T-cell (primary cell): ENCODE measurements at places on chromosomes 5 and 9. TPM values are rescaled to one million over a fixed set of nuclear protein-coding genes. Genes with fewer than 3 reads are reported as not detected.

DNA sequence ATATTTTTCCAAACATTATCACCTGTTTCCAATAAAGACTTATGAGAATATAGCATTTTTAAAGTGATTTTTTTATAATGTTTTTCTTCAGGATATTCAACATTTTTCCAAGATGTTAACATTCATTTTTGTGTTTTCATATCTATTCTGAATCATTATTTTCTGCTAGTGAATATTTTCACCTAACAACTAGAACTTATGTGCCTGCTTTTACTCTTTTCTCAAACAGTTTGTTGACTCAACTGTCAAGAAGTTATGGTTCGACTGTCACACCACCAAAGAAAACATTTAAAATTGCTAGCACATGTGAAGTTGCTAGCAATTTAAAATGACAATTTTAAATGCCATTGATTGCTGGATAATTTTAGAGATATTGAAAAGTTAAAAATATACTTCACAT is 343.3 kb upstream of the CDH9 start:
- no peak for DNase-seq

DNA sequence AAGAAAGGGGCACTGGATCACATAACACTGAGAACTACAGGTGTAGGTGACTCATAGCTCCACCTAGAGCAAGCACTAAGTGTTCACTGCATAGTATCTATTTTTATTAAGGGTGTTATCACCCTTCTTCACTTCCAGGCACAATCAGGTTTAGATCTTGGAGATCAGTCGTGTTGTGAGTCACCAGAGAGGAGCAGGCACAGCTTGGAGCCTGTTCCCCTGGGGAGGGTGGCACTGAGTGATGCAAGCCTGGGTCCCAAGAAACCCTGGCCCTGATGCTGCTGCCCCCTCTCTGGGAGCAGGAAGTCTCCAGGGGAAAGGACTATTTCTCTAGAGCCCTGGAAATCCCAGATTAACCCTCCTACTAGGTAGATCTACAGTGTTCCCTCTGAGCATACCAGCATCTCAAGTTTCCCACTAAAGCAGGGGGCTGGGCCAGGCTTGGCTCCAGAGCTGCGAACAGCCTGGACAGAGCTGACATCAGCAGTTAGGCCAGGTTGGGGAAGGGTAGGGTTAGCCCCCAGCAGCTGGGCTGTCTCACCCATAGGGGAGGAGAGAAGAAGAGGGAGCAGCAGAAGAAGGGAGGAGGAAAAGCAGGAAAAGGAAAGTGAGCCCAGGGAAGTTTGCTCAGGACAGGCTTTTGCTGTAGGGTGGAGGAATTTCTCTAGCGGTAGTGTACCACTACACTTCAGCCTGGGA is 28.1 kb upstream of the SPINK4 start:
- no peak for DNase-seq

GRCh38 chr5:73339051-73339575 is 109.5 kb downstream of the FOXD1 start:
- DNase-seq: no peak

DNA sequence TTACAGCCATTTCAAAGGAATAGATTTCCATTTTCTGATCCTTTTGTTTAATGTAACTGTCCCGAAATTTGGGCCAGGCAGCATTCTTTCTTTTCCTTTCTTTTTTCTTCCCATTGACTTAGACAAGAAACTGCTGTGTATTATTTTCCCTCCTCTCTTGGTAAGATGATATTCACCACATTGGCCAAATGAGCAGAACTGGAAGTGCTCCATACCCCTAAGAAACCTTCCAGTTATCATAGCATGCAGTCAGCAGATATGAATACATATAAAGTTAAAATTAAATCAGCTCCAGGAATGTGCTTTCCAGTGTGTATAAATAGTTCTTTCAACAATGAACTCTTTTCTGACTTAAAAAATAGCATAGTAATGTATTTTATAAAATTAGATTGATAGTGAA is 168.5 kb upstream of the GAS1 start:
- no peak for DNase-seq

DNA sequence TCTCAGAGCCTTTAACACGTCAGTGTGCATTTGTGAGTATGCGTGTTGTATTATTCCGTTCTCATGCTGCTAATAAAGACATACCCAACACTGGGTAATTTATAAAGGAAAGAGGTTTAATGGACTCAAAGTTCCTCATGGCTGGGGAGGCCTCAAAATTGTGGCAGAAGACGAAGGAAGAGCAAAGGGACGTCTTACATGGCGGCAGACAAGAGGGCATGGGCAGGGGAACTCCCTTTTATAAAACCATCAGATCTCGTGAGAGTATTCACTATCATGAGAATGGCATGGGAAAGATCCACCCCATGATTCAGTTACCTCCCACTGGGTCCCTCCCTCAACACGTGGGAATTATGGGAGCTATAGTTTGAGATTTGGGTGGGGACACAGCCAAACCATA is 285.0 kb downstream of the PBX3 start:
- no peak for DNase-seq

DNA sequence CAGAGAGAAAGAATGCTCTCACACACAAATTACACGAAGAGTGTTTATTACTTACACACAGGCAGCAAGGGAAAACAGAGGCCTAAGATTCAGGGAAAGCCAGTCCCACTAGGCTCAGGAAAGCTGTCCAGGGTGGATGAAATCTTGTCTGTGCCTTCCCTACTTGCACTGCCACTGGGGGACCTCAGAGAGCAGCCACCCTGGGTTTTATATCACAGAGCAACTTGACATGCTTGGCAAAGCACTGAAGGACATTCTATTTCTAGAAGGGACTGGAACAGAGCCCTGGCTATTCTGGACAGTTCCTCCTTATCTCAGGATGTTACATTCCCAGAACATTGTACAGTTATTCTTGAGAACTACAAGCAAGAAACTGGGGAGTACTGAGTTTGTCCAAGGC is 7.5 kb upstream of the PRSS3 start:
- no peak for DNase-seq

DNA sequence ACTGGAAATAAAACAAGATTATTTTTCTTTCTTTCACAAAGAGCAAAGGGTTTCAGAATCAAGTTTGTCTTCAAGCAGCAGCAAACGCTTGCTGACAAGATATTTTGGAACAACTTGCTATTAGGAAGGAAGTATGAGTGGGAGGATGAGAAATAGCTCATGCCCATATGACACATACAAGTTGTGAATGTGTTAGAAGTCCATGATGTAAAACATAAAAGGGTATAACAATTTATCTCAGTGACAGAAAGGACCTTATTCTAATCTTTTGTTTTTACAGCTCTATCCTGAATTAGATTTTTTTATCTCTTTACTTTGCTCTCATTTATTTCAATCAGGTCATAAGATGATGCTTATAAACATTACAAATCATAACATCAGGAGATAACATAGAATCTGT is 516.6 kb upstream of the MEF2C start:
- no peak for DNase-seq

DNA sequence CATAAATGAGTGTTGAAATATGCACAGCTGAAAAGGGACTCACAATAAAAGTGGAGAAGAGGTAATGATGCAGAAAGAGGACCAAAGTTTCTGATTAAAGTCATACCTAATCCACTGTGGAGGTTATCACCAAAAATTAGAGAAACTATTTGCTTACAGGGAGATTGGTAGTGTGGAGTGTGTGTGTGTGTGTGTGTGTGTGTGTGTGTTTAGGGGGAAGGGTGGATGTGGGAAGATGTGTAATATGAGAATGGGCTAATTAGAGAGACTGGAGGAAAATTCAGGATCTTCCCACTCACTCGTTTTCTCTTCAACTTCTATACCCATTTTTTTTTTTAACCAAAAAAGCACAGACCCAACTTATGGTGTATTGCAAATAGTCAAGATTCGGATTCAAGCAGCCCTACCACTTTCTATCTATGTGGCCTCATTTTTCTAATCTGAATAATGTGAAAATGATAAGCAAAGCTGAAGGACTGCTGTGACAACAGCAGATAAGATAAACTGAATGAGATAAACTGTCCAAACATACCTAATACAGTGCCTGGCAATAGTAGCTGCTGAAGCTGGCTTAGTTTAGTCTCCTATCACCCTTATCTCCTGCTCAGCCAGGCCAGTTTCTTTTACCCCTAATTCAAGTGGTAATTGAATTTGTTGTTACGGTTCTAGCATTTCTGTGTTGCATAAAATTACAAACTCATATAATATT is 501.1 kb downstream of the KDM4C start:
- no peak for DNase-seq

GRCh38 chr5:57434227-57434640 is 48.4 kb downstream of the ACTBL2 start:
- no peak for DNase-seq

DNA sequence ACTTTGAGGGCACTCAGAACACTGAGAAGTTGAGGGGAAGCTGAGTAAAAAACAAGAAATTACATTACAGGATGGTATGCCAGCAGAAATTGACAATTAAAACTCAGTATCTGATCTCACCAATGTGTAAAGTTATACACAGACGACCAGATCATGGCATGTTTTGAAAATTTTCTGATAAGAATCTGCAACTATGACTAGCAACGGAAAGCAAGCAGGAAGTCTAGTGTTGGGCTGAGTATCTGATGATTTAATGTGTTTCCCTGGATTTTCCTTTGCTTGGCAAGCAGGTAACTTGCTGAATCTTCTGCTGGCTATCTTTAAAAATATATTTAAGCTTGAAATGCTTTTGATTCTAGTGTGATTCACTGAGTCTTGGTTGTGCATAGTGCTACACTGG is 5.2 kb upstream of the GCNT4 start:
- DNase-seq: no peak

Gene OR2Y1
- total RNA-seq: not detected

Gene IFNB1
- total RNA-seq: not detected

Gene RPP25L
- 28.6 TPM for total RNA-seq

DNA sequence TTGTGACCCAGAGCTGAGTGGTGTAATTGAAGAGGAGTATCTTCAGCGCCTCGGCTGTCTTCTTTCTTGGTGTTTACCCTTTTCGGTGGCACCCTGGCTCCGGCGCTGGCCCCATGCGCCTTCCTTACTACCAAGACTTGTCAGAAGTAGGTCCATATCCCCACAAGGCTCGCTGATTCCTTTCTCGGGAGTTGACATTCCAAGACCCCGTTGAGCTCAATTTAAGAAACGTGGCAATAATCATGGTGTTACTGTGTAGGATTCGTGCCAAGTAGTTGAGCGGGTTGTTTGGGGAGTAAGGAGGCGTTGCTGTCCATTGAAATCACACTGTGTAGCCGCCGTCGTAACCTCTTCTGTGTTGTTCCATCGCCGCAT is 795 bp downstream of the NDUFAF2 start:
- DNase-seq: peak; percentile 19

- no peak for DNase-seq
These were observed 12.3 kb upstream of the DPM2 start for GRCh38 chr9:127949827-127950512.

Gene C5orf52
- not detected for total RNA-seq
